IMR-90 (cell line): ENCODE measurements at places on chromosomes 5 and 9. TPM values are rescaled to one million over a fixed set of nuclear protein-coding genes. Genes with fewer than 3 reads are reported as not detected.
A peak's percentile ranks its signal among the peaks of the same experiment; 100 is the strongest.

- H3K27ac ChIP-seq = peak overlapping the region; percentile 8; the same call in 1 of the 2 replicates
- H3K4me1 ChIP-seq = peaks cover 19% of the 10 kb centered on the region
- no peak overlapping the region for H3K4me3 ChIP-seq
- no peaks in the 10 kb centered on the region for H3K27me3 ChIP-seq
Observed at GRCh38 chr5:150113047-150113744, 26.8 kb upstream of the CSF1R start.

GRCh38 chr5:55413644-55414043, 105.9 kb downstream of the MTREX start:
- no peaks in the 10 kb centered on the region for H3K27me3 ChIP-seq
- no peak overlapping the region for H3K4me3 ChIP-seq
- no peak overlapping the region for H3K27ac ChIP-seq
- peaks cover 3% of the 10 kb centered on the region for H3K36me3 ChIP-seq
- H3K4me1 ChIP-seq = no peaks in the 10 kb centered on the region; the same call in 1 of the 2 replicates

Gene MYMK
- total RNA-seq = not detected in 2 replicates

Gene SLC6A18
- total RNA-seq = not detected in 2 replicates

Gene FOXD4
- 0.18 TPM in 1 of 2 replicates, not detected in the other for total RNA-seq

Gene RMRP
- 13,690 and 21,707 TPM in 2 replicates for total RNA-seq

Gene GARNL3
- total RNA-seq = 3.9 and 5.0 TPM in 2 replicates

Gene TAF11L10
- not detected in 2 replicates for total RNA-seq

Gene NRG2
- total RNA-seq = 0.18 TPM in 1 of 2 replicates, not detected in the other
